ENCODE measurements at places on chromosomes 2 and 18. TPM values are rescaled to one million over a fixed set of nuclear protein-coding genes. Genes with fewer than 3 reads are reported as not detected.
A peak's percentile ranks its signal among the peaks of the same experiment; 100 is the strongest.

Gene FOXD4L1
- total RNA-seq, result 0.43 TPM

Gene MSTN
- total RNA-seq, result not detected

DNA sequence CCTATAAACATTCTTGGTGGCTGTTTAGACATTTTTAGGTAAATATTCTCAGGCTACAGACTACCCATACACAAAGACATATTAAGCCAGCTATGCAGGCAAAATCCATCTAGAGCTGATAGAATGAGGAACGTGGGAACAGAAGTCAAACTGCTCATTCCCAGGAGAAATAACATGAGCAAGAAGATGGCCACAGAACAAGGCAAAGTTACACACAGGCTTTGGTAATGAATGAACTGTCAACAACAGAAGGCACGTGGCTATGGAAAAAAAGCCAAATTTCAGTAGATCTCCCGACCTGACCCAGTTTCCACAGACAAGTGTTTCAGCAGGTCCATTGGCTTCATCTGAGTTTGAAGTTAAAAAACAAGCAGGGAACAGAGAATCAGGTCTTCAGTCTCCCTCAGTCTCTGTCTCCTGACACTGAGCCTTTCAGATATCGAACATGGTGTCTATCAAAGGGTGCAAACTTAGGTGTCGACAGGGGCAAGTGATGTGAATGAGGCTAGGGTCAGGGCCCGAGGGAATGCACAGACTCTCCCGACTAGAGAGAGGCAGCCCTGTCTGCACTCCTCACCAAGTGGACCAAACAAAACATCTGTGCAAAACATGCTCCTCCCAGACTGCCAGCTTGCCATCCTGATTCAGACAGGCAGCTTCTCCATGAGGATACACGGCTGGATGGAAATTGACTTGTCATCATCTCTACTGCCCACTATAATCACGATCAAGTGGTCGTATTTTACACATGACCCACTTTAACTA lies 25.9 kb downstream of the SIGLEC15 start:
- no peaks in the 10 kb centered on the region for H3K27me3 ChIP-seq
- H3K4me1 ChIP-seq, result no peaks in the 10 kb centered on the region

DNA sequence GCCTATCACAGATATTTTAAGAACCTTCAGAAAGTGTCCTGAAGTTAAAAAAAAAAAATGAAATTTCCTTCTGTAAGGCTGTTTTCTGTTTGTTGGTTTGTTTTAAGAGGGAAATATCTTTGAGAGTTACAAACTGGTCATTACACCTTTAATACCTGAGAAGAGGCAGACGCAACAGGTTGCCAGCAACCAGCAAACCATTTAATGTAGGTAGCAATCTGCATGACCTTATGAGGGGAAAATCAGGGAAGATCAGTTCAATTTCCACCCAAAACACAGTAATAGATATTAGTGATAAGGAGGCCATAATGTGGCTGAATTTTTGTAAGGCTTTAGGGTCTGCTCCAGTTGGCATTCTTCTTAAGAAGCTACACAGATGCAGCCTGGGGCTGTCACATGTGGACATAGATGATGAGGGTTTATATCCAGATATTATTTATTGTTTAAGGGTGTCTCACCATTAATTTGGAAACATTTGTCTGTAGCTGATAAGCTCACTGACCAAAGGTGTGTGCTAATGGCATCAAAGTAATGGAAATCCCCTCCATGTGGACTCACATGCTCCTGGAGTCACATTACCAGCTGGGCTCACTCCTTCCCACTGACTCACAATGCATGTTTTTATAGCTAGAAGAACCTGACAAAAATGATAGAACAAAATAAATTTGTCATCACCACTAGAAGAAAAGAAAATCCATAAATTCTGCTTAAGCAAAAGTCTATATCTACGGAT lies 83.5 kb upstream of the DTNA start:
- no peaks in the 10 kb centered on the region for H3K36me3 ChIP-seq
- no peak for DNase-seq
- H3K4me3 ChIP-seq, result no peak overlapping the region
- H3K27ac ChIP-seq, result no peak overlapping the region
- H3K4me1 ChIP-seq, result no peaks in the 10 kb centered on the region

DNA sequence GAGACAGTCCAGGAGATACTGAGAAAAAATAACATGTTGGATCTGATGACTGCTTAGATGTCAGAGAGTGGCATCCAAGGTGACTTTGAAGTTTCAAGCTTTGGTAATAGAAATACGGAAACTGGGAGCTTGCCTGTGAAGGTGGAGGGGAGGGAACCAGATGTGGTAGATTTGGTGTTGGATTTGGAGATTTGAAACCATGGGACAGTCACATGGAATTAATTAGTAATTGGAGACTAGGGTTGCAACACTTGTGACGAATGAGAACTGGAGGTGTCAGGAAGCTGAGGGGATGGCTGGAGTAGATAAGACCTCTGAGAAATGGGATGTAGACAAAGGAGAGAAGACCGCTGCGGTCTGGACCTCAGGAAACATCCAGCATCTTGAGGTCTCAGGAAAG lies 46.7 kb downstream of the RPL37A start:
- DNase-seq, result no peak
- no peaks in the 10 kb centered on the region for H3K27me3 ChIP-seq
- no peaks in the 10 kb centered on the region for H3K36me3 ChIP-seq
- H3K4me3 ChIP-seq, result no peak overlapping the region

DNA sequence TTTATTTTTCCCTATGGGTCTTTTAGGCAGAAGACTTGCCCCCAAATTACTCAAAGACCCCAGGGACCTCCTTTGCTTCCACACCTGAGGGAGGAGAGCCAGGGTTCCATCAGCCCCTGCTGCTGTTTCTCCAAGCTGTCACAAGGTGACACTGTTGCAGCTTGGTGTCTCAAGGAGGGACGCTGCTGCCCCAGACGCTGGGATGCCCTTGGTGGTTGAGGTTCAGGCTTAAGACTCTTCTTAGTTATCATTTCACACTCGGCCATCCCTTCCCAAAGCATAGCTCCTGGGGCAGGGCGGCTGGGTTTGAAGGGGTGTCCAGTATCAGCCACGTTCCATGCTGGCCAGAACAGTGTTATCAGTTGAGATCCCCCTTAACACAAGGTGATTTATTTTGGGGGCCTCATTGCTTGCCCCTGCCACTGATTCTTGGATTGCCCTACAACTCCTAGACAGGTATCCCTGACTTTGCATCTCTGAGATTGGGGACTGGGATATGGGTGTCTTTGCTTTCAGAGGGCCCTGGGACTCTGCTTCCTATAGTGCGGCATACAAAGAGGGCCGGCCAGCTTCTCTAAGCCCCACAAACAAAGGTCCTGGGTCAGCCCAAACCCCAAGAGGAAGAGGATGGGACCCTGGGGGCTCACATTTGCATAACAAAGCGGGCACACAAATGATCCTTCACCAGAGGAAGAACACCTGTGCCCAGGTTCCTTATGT lies 22.7 kb downstream of the GPR55 start:
- peaks cover 35% of the 10 kb centered on the region for H3K27me3 ChIP-seq
- no peak overlapping the region for H3K4me3 ChIP-seq
- H3K36me3 ChIP-seq, result no peaks in the 10 kb centered on the region

DNA sequence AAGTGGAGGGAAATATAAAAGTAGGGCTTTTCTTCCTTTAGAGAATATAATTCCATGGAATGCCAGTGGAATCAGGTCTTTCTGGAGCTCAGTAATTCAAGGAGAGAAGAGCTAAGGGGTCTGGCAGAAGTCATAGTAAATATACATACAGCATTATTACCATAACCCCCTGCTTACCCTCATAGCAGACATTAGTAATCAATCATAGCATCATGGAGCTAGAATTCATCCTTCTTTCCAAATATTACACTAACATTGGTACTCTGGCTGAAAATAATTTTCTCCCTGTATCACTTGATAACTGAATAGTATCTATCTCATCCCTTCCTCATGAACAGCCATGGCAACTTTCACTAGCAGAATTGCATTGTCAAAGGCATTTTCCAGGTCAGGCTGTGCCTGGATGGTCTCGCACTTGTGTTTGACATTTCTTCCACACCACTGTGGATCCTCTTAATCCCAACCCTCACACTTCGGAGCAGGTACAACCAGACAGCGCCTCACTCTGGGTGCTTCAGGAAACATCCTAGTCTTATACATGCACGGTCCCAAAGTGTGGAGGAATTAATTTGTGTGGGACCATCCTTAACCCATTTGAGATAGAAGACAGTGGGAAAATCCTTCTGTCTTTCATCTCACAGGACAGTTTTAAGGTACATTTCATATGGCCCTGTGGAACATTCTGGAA lies 84.2 kb upstream of the SEC11C start:
- H3K4me1 ChIP-seq, result no peaks in the 10 kb centered on the region
- H3K27me3 ChIP-seq, result no peaks in the 10 kb centered on the region
- no peak overlapping the region for H3K27ac ChIP-seq
- DNase-seq, result no peak
- no peak overlapping the region for H3K4me3 ChIP-seq
- no peaks in the 10 kb centered on the region for H3K36me3 ChIP-seq

DNA sequence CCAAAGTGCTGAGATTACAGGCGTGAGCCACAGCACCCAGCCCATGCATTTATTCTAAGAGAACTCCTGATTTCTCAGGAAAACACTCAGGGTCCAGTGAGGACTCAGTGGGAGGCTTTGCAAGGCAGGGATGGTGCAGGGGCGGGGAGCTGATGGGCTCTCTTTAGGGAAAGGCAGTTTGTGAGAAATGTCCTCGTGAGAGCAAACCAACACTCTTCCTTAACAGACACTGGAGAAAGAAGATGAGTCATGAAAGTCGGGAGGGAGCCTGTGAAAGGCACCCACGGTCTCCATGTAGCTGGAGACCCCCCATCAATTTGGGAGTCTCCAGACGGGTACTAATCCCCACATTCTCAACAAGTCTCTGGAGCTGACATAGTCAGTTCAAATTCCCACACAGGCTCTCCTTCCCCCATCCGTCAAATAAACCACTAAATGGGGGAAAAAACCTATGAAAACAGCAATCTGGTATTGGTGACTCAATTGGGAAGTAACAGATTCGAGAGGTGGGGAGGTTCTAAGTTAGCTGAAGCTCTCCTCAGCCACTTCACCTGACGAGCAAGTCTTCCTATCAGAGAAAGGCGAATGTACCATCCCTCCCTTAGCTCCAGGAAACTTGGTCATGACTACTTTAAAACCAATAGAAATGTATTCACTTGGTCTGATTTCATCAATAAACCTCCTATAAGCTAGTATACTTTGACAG lies 11.0 kb upstream of the CREG2 start:
- H3K27ac ChIP-seq, result no peak overlapping the region
- no peaks in the 10 kb centered on the region for H3K36me3 ChIP-seq
- H3K4me1 ChIP-seq, result peaks cover 39% of the 10 kb centered on the region
- no peaks in the 10 kb centered on the region for H3K27me3 ChIP-seq
- H3K4me3 ChIP-seq, result no peak overlapping the region

DNA sequence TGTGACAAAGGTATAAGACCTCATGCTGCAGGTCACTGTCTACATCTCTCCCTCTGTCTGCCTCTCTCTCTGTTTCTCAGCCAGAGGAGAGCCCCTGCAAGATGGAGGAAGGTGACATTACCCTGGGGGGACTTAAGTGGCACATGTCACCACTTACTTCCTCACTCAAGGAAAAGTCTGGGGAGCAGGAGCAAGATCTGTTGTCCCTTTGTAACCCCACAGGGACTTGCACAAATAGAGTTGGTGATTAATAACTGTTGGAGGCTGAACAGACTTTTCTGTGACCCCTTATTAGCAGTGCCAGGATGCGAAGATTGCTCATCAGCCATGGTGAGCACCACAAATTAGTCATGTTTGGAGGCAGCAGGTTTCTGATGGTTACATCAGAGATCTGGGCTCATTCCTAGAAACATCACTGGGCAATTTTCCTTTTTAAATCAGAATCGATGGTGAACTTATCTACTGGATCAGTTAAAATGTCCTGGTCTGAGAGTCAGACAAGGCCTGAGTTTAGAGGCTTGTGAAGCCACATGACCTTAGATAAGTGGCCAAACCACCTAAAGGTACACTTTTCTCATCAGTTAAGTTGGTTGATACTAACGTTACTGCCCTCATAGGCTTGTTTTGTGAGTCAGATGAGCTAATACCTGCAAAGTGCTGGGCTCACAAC lies 81.2 kb upstream of the LTBP1 start:
- peak; percentile 83 for DNase-seq
- no peak overlapping the region for H3K4me3 ChIP-seq
- H3K36me3 ChIP-seq, result no peaks in the 10 kb centered on the region

DNA sequence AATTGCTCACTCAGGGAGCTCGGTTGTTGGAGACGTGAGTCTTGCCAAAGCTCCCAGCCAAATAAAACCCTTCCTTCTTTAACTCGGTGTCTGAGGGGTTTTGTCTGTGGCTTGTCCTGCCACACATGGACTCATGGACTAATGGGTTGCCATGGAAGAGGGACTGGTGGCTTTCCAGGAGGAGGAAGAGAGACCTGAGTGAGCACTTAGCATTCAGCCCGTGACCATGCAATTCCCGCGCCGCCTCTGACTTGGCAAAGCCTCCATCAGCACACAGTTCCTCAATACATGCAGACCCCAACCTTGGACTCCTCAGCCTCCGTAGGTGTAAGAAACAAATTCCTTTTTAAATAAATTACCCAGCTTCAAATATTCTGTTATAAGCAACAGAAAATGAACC lies 57.3 kb upstream of the TMEM18 start:
- no peak overlapping the region for H3K4me3 ChIP-seq
- no peak for DNase-seq
- H3K4me1 ChIP-seq, result no peaks in the 10 kb centered on the region

DNA sequence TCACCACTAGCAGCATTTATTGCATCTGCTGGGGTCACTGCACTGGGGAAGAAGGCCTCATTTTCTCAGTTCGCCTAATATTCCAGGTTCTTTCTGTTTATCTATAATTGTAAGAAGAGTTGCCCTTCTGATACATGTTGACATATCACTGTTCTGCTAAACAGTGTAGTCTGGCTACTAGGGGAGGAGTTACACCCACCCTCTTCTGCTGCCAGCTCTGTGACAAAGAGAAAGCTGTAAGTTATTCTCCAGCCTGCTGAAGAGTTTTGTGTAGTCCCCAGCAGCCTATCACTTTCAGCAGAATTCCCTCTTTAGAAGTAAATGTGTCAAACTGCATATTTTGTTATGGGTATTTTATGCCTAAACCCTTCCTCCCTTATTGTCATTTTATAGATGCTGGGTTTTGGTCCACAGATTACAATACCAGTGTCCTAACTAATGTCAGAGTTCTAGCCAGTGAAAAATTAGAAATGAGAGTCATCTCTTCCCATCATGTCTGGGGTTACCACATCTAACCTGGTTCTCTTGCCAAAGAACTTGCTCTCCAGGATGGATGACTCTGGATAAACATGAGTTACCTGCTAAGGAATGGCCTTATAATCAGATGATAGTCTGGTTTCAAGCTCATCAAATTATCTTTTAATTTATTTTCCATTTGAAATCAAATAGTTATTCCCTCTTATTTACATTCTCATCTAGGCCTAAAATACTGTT lies 5.6 kb upstream of the MBOAT2 start:
- H3K27me3 ChIP-seq, result no peaks in the 10 kb centered on the region
- no peak overlapping the region for H3K4me3 ChIP-seq
- 0 out of 2 replicates have a peak, but pooled peaks cover 8% of the 10 kb centered on the region for H3K36me3 ChIP-seq
- no peak overlapping the region for H3K27ac ChIP-seq
- no peak for DNase-seq
- H3K4me1 ChIP-seq, result peaks cover 20% of the 10 kb centered on the region

DNA sequence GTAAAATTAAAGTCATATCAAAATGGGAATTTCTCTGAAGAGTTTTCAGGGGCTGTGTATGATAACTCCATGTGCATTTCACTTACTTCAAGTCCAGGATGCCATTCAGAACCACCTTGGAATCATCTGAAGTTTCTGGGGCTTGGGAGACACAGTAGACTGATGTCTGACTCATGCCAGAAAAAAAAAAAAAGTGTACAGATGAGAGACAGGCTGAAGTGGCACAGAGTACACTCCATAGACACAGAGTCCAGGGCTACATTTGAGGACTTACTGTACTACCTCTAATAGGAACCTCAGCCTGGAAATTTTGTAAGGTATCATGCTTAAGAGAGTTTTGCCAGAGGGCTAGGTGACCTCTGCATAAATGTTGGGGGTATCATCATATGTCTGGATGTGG lies 92.0 kb downstream of the SS18 start:
- no peak overlapping the region for H3K4me3 ChIP-seq
- H3K36me3 ChIP-seq, result no peaks in the 10 kb centered on the region
- no peak overlapping the region for H3K27ac ChIP-seq
- H3K27me3 ChIP-seq, result no peaks in the 10 kb centered on the region

All from PC-9 (cell line).